ENCODE measurements at places on chromosomes 5 and 9.

DNA sequence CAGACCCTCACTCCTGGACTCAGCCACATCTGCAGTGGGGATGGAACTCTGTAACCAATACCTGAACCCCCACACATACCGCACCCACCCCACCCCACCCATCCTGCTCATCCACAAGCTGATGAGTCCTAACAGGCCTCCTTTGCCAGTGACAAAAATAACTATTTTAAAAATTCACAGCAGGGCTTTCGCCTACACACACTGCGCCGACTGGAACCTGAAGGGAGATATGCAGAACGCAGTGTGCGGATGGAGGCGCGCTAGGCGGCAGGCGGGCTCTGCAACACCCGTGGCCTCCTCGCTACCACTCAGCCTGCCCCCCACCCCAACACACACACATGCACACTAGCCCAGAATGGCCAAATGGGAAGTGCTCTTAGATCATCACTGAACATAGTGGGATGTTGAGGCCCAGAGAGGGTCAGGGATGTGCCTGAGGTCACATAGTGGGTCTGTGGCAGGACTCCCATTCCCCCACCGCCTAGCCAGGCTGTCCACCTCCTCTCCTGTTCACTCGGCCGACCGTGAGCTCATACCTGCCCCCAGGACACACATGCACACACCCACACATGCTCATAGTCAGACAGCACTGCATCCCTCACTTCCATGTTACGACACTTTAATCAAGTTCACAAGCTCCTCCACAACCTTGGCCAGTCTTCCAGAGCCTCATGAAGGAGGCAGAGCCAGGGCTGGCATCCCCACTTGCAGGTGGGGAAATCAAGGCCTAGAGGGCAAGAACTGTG lies 6.3 kb upstream of the CAMK2A start:
- DNase-seq = no peak

GRCh38 chr5:1962619-1963355 lies 80.1 kb upstream of the IRX4 start:
- DNase-seq = no peak

GRCh38 chr5:142915813-142916424 lies 145.7 kb downstream of the ARHGAP26 start:
- DNase-seq = no peak

DNA sequence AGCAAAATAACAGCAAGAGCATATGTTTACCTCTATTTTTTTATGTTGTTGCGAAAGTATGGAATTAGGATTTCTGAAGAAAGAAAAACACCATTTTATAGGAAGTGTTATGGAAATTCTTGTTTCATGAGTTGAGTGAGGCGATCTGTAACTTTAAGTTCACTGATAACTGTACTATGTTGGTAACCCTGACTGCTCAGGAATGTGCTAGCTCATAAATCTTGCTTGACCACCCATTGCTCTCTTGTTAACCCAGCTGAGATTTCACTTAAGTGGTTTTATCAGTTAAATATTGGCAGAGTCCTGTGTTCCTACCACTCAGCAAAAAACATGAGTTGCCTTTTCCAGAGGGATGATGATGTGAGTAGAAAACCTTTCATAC lies 91.1 kb upstream of the STARD4 start:
- no peak for DNase-seq

- no peak for DNase-seq
These were observed 2.8 kb downstream of the SMIM33 start for GRCh38 chr5:139473565-139473964.

GRCh38 chr5:41575110-41575779 lies 64.8 kb upstream of the PLCXD3 start:
- no peak for DNase-seq

- DNase-seq = no peak
These were observed 71.3 kb downstream of the TMC1 start for GRCh38 chr9:72592502-72593403.

- DNase-seq = no peak
These were observed 15.9 kb upstream of the FGF1 start for GRCh38 chr5:142701673-142702311.

DNA sequence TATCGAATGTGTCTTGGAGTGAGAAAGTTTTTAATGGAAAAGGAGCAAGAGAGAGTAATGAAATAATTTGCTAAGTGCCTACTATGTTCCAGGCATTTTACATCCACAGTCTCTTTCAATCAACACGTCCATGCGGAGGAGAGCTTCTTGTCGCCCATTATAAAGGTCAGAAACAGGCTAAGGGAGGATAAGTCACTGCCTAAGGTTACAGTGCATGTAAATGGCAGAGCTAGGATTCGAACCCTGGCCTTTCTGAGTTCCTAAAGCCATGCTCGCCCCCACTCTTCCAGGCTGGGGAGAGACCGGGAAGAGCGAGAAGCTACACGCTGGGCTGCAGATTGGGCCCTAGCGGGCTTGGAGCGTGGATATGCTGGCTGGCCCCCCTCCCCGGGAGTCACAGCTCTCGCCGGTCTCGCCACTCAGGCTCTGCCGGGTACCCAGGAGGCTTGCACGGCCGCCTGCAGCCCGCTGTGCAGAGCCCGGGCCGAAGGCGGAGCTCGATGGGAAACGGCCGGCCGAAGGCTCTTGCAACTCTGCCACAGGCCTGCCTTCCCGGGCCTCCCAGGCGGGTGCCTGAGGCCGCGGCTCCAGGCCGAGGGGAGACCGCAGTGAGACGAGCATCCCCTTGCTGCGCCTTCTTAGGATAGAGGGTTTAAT lies 775 bp upstream of the LHX2 start:
- DNase-seq = no peak

DNA sequence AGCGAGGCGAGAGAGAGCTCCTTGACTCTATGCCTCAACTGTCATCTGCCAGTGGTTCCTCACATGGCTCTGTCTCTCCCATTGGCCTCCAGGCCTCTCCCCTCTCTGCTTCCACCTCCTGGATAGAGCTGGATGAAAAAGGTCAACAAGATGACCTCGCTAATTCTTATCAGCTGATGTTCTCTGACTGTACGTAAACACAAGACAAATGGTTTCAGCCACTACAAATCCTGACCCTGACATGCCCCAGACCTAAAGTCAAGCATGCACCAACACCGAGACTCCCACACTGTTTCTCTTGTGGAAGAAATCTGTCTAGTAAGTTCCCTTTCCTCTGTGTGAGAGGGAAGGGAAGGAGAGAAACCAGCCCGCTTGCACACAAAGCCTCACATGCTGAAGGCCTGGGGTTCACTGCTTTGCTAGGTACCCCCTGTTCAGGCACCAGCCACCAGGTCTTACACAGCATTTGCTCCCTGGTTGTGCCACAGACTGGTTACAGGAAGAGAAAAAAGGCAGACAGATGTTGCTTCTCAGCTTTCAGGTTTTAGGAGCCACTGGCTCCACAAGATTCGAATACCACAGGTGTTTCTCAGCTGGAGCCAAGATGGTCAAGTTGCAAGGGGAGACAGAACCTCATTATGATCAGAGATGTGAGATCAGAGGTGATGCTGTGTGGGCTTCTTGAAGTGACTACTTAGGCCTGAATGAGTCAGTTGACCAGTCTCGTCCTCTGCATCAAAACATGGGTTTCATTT lies 592.5 kb downstream of the CCDC171 start:
- DNase-seq = no peak

- no peak for DNase-seq
These were observed 499 bp downstream of the ALG2 start for GRCh38 chr9:99221266-99221620.

- DNase-seq = no peak
These were observed 909.3 kb upstream of the CDH10 start for GRCh38 chr5:25554077-25554476.
